EL (cell line): ENCODE measurements at places on chromosomes 6 and 20.

DNA sequence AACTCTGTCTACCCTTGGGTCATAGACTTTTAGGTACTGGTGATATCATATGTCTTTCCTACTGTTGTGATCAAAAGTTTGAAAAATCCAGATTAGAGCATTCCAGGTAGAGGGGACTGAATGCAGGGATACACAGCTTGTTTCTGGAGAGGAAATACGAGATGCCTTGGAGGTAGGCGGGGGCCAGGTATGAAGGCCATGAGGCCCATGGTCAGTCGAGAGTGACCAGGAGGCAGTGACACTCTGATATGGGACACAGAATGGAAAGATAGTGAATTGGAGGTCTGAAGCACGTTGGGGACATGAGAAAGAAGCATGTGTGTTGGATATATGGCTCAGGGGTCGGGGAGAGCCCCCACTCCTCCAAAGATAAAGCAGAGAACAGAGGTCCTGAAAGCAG is 16.1 kb upstream of the SRSF3 start:
- DNase-seq, result no peak

- DNase-seq, result no peak
Measured at GRCh38 chr6:139380611-139381010, 6.2 kb upstream of the CITED2 start.

DNA sequence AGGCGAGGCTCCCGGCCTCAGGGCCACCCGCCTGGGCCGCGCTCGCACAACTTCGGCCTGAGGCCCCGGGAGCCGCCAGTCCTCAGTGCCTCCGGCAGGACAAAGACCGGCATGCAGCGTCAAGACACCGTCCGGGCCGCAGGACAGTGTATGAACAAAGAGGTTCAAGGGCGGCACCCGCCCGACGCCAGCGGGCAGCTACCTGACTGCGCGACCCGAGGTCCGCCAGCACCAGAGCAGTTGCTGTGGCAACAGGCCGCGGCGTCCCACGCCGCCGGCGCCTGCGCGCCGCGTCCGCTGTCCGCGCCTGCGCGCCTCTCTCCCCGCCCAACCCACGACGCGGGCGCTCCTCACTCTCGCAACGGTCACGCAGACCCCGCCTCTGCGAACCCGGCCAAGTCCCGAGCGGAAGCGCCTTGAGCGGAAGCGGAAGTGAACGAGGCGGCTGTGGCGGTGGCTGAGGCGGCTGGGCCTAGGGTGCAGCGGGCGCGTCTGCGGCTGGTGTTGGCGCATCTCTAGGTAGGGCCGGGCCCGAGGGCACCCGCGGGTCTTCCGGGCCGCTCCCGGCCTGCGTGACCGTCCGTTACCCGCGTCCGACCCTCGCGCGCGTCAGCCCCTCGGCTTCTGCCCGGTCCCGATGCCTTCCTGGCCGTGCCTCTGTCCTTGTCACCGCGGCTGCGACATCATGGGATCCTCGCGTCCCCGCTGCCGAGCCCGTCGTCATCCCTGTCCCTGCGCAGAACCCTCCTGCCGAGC is at the start of gene FAM120B:
FAM120B (plus strand) TSS at position 435 of the 756 bp plus-strand sequence. CDS start 10,633 bp downstream, outside the sequence.
- DNase-seq, result peak; percentile 96

- DNase-seq, result no peak
Measured at GRCh38 chr6:128168244-128168643, 267.4 kb upstream of the THEMIS start.

DNA sequence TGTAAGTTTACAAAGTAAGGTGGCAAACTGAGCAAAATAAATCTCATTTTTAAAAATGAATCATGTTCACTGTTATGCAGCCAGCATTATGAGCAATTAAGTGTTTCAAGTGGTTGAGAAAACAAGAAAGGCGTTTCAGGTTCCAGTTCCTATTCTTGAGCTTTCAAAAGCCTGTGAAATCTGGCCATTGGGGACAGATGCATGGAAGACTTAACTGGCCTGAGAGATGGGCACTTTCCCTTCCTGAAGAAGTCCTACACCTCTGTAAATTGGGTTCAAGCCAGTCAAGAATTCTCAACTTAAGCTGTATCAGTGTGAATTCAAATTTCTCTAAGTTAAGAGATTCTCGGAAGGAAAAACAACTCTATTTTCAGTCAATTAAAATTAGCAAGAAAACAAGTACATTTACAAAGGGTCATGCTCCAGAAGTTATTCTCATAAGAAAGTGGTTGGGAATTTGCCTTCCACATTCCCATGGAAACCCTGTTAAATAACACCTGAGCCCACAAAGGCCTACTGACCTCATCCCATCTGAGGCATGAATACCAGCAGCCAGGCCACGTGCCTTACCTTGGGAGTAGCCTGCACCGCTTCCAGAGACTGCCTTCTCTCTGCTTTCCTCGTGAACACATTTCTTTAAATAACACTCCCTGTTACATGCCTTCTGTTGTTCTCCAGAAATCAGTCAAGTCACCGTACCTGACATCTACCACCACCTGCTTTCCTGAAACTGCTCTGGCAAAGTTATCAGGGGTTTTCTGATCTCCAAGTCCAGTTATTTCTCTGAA is 19.4 kb downstream of the MAP3K5 start:
- no peak for DNase-seq

- no peak for DNase-seq
Measured at GRCh38 chr6:144410059-144410458, 124.9 kb downstream of the UTRN start.

DNA sequence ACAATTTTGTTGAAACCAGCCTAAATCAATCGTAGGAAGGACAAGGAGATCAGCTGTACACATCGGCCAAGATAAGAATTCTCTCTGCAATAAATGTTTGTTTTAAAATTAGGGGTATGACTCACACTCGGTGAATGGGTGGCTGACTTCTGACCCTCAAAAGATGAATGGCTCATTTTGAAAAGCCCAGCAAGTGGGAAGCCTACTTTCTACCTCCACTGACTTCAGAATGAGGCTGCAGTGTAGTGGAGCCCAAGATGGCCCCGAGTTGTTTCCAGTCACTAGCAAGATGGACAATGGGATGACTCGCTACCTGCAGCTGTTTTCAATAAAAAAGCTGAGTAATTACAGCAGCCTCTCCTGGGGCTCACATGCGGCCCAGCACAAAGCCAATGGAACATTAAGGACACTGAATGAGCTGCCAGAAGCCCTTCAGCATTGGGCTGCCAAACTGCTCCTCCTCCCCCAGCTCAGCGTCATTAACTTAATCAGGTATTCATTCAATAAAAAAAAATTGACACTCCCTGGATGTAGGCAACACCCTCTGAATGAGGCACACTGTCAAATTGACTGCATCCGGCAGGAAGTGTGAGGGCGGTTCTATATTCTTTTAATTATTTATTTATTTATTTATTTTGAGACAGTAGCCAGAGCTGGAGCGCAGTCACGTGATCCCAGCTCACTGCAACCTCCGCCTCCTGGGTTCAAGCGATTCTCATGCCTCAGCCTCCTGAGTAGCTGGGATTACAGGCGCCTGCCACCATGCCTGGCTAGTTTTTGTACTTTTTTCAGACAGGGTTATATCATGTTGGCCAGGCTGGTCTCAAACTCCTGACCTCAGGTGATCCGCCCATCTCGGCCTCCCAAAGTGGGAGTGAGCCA is 107.3 kb downstream of the GMPR start:
- DNase-seq, result peak; percentile 92

DNA sequence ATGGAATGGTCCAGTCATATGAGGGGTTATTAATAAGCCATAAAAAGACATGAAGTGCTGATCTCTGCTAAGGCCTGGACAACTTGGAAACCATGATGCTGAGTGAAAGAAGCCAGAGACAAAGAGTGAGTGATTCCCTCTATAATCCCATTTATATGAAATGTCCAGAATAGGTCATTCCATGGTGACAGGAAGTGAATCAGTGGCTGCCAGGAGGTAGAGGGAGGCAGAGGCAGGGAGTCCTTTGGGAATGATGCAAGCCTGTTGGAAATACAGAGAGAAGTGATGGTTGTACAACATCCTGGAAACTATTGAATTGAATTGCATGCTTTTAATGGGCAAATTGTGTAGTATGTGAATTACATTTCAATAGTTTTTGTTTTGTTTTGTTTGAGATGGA is 26.4 kb downstream of the ANKRD60 start:
- no peak for DNase-seq
